Urinary bladder (tissue), 4 donors: ENCODE measurements at places on chromosomes 16 and 17. TPM values are rescaled to one million over a fixed set of nuclear protein-coding genes. Genes with fewer than 3 reads are reported as not detected.

DNA sequence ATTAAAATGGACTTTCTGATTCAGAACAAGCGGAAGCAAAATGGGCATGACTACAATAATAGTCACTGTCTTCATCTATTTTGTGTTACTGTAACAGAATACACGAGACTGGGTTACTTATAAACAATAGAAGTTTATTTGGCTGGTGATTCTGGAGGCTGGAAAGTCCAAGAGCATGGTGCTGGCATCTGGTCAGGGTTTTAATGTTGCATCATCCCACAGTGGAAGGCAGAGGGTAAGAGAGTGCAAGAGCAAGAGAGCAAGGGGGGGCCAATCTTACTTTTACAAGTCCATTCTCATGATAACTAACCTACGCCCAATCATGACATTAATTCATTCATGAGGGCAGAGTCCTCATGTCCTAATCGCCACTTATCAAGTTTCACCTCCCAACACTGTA is 189.2 kb downstream of the TOX3 start:
- DNase-seq, result no peak

- no peak for DNase-seq
Observed at GRCh38 chr17:67440277-67441051, 63.4 kb downstream of the PITPNC1 start.

Gene CLDN7
- total RNA-seq, result 24.2 TPM

DNA sequence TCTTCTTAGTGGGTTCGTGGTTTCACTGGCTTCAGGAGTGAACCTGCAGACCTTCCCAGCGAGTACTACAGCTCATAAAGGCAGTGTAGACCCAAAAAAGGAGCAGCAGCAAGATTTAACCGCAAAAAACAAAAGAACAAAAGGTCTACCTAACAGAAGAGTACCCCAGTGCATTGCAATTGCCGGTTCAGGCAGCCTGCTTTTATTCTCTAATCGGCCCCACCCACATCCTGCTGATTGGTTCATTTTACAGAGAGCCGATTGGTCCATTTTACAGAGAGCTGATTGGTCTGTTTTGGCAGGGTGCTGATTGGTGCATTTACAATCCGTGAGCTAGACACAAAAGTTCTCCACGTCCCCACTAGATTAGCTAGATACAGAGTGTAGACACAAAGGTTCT is 2.0 kb upstream of the ARRB2 start:
- no peak for DNase-seq

Gene MOSMO
- 33.2 TPM for total RNA-seq

DNA sequence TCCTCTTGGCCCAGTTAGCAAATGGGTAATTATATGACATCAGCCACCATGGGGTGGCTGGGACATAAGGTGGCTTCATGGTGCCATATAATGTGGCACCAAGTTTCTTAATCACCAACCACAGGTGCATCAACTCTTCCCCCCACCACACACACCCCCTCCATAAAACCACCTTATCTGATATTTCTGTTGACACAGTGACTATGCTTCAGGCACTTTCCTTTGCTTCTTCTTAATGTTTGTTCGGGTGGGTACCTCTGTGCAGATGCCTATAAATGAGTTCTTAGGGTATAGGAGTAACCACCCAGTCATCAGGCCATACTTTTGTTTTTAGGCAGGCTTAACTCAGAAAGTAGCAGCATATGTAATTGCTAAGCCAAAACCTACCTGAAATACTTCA is 29.5 kb downstream of the RNF43 start:
- DNase-seq, result no peak

Gene DHRS11
- total RNA-seq, result 3.2 TPM

Gene MMP2
- 455 TPM for total RNA-seq

DNA sequence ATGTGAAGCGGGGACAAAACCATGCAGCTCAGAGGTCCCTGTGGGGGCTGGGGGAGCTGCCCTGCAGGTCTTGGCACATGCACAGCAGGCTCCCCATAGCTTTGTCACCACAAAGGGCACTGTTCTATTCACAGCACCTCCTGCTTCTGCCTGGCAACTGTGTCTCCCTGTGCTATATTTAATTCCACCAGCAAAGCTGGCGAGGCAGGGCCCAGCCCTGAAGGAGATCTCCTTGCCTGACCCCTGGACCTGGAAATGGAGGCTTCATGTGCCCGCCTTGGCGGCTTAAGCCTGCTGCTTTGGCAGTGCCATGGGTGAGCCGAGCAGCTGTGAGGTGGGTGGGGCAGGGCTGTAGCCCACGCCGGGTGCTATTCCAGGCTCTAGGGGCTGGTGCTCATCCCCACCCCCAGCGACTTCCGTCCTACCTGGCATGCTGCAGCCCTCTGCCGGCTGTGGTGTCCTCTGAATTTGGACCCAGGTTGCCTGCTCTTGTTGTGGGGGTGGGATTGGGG is 6.8 kb downstream of the LDHD start:
- DNase-seq, result no peak

Gene ABI3
- 3.0 TPM for total RNA-seq

GRCh38 chr17:75267411-75268232 is 3.4 kb downstream of the MIF4GD start:
- DNase-seq, result no peak

DNA sequence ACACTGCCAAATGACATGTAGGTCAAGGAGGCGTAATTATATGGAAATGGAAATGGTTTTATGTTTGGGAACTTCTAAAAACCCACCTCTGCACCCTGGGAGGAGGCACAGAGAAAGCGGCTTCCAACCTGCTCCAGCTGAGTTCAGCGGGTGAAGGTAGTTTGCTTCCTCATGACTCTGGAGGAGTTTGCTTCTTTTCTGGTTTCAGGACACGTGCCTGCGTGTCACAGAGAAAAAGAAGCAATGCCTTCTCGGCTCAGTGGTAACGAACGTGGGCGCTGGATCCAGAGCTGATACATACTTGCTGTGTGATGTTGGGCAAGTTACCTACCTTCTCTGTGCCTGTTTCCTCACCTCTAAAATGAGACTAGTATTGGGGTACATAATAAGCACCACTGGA is 22.1 kb downstream of the GPR139 start:
- no peak for DNase-seq

- DNase-seq, result no peak
Observed at GRCh38 chr16:89678258-89678657, 8.2 kb upstream of the CDK10 start.

Gene GPR139
- not detected for total RNA-seq

Gene USB1
- 7.6 TPM for total RNA-seq

DNA sequence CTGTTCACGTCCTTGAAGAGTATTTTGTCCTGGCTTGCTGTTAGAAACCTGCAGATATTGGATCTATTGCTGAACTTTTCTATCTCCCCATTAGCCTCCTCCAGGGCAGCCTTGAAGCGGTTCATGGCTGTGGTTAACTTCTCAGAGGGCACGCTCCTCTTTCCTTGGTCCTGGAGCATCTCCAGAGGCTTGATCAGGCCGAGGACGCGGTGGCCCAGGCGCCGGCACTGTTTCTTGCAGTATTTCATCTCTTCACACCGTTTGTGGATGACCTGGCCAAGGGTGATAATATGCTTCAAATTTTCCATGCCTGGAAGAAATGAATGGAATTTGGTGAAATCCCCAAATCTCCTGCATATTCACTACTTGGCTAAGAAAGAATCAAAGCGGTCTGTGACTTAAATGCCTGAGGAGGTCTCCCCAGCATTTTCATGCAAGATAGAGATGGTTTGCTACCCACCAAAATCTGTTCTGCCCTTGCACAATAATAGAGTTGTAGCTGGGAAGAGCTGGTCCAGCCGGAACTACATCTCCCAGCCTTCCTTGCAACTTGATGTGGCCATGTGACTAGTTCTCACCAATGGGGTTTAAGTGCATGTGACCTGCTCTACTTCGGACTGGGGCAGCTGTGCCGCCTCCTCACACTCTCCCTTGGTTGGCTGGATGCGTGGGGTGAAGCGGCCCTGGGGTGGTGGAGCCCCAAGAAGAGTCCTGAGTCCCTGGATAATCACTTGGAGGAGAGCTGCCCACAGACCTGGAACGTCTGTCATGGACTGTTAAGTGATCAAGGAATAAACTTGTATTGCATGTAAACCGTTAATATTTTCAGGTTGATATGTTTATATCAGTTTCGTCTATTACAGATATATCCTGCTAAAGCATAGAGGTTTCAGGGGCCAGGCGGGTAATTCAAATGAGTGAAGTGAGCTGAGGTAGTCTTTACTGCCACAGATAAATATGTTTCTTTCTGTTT is 4.9 kb downstream of the MLKL start:
- peak; percentile 46 for DNase-seq

DNA sequence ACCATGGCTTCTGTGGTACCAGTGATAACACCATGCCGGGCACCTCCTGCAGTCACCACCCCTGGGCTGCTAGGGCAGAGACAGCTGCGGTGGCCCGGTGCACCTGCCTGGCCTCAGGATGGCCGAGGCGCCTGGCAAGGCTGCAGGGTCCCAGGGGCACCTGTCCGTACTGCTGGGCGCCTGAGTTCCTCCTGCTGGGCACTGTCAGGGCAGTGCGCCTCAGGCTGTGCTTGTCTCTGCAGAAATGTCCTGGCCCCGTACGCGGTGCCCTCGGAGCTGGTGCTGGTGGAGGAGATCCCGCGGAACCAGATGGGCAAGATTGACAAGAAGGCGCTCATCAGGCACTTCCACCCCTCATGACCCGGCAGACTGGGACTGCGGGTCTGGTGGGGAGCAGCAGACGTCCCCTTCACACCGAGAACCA is 17.7 kb upstream of the CDH15 start:
- DNase-seq, result no peak

DNA sequence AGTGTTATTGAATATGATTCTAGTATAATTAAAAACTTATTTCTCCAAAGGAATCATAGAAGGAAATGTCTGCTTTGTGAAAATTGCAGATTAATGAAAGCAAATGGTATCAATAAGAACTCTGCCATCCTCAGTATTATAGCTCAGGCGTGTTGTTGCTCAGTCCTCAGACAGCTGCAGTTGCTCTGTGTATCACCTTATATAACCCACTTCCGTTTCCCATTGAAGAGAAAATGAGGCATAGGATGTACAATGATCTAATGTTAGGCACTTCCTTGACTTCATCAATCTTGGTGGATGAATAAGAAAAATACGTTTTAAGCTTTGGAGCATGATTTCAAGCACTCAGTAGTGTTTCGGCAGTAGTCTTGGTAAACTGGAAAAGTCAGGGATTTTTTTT is 14.1 kb downstream of the MFSD11 start:
- no peak for DNase-seq

- DNase-seq, result no peak
Observed at GRCh38 chr16:29974291-29975133, 844 bp downstream of the TAOK2 start.

- DNase-seq, result no peak
Observed at GRCh38 chr17:69912805-69913204, 162.2 kb upstream of the KCNJ16 start.
